Germinal center (tissue), 1 donor: ENCODE measurements at places on chromosomes 7 and 10.
A peak's percentile ranks its signal among the peaks of the same experiment; 100 is the strongest.

GRCh38 chr7:32335107-32335506 lies 155.1 kb downstream of the LSM5 start:
- no peak for DNase-seq

DNA sequence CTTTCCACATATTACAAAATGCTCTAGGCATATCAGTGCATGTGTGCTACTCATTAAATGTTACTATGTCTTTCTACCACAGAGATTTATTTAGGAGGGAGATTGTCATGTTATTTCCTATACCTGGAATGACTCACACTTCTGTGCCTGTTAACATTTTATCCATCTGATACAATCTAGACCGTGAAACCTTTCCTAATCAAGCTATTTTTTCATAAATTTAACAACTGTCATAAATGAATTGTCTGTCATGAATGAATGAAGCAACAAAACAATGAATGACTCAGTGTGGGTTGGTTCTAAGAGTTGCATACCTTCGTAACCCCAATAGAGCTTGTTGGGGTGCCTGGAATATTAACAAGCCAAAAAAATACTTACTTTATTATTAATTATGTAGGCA lies 554.3 kb downstream of the GRM8 start:
- DNase-seq: no peak

- DNase-seq: no peak
Observed at GRCh38 chr7:106254525-106255116, 30.2 kb downstream of the NAMPT start.

DNA sequence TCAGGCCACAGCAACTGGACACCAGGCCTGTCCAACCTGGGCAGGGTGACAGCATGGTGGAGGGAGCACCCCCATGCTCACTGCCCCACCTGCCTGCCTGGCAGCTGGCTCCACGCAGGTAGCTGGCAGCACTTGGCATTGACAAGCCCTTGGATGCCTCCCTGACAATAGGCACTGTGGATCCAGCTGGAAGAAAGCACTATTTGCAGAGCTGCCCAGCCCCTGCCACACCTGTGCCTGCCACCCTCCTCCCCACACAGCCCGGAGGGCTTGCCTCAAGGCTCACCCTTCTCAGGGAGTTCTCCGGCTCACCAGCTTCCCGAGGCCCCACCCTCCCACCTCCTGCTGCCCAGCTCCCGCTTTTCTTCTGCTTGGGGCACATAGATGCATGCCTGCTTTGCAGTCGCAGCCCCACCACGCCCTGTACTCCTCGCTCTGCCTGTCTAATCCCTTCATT lies 160.1 kb downstream of the NEURL1 start:
- DNase-seq: no peak

- no peak for DNase-seq
Observed at GRCh38 chr10:78634389-78634815, 434.4 kb upstream of the ZMIZ1 start.

DNA sequence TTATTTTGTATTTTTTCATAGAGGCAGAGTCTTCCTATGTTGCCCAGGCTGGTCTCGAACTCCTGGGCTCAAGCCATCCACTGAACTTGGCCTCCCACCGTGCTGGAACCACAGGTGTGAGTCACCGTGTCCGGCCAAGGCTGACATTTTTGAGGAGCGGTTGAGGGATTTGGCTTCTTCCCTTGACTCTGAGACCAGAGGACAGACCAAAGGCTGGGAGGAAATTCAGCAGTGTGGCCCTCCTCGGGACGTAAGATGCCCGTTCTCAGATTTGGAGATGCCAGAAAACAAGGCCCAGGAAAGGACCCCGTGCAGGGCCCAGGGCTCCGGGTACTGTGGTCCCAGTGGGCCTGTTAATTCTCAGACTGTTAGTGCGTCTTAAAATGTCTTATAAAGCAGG lies 146.2 kb downstream of the WDR37 start:
- DNase-seq: no peak

DNA sequence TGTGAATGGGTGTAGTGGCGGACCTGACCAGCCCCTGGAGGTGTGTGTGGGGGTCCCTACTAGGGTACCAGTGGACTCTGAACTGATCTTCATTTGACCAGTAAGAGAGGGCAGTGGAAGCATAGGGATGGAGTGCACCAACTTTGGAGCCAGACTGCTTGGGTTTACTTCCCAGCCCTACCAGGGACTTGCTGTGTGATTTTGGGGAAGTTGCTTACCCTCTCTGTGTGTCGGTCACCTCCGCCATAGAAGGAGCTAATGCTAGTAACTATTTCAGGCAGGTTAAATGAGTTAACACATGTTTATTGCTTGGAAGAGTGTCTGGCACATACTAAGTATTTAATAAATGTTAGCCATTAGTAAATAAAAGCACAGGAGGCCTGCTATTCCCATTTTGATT lies 6.6 kb downstream of the ADCYAP1R1 start:
- no peak for DNase-seq

DNA sequence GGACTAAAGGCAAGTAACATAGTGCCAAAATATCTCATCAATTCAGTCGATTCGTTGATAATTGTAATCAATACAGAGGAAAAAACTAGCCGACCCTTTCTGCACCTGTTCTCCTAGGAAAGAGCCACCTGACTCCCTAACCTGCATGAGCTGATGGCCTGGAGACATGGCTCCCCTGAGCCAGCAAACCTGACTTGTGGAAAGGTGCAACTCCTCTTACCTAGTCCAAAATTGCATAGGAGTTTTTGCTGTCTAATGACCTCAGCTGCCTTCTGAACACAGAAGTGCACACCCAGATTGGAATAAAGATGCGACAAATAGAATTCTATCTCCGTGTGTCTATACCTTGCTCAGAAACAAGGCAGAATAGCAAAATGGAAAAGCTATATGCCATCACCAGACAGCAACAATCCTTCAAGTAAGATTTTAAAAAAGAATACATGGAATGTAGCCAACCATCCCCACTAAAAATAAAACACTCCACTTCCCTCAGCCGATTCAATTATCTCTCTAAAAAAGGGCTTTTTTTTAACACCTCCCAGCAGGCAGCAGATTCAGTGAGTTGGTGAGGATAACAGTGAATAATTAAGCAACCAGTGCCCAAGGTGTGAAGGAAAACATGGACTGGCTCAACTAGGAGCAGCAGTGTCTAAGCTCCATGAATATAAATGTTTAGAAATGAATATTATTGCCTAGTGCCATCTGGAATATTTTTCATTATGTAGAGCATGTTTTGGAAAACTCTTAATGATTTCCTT lies 26.6 kb upstream of the LMTK2 start:
- DNase-seq: no peak

GRCh38 chr10:104297697-104298660 lies 29.0 kb downstream of the GSTO2 start:
- DNase-seq: peak; percentile 37

DNA sequence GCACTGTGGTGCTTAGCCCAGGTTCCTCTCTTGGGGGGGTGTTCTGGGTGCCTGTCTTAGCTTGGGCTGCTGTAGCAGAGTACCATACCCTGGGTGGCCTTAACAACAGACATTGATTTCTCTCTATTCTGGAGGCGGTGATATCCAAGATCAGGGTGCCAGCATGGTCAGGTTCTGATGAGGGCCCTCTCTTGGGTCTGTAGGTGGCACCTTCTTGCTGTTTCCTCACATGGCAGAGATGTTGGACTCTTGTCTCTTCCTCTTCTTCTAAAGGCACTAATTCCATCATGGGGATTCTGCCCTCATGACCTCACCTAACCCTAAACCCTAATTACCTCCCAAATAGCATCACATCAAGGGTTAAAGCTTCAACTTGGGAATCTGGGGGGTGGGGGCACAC lies 19.9 kb upstream of the CRHR2 start:
- DNase-seq: no peak

- no peak for DNase-seq
Observed at GRCh38 chr7:140564643-140565042, 76.0 kb downstream of the DENND2A start.

DNA sequence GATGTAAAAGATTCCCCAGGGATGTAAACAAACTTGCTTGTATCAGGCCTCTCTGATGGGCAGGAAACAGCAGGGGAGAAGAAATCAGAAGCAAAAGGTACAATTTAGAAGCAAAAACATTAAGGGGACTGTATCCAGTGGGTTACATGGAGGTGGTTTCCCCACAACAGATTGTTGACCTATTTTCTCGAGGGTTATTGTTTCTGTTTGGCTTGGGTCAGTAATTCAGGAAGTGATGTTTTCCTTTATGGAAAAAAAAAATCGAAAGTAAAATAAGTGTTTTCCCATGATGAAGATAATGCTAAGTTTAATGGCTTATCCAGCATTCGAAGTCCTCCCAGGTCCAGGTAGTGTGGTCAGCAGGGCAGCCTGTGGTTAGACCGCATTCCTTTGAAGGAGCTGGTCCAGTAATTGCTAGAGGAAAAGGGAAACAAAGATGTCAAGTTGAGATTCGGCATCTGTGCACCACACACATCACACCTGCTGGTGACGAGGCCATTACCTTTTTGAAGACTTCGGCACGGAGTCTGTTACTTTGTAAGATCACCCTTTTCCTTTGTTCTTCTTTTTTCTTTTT lies 37.3 kb upstream of the ADAM12 start:
- no peak for DNase-seq

GRCh38 chr10:95789902-95790301 lies 33.9 kb downstream of the ENTPD1 start:
- no peak for DNase-seq

GRCh38 chr10:91034494-91035159 lies 113.7 kb upstream of the ANKRD1 start:
- DNase-seq: no peak

DNA sequence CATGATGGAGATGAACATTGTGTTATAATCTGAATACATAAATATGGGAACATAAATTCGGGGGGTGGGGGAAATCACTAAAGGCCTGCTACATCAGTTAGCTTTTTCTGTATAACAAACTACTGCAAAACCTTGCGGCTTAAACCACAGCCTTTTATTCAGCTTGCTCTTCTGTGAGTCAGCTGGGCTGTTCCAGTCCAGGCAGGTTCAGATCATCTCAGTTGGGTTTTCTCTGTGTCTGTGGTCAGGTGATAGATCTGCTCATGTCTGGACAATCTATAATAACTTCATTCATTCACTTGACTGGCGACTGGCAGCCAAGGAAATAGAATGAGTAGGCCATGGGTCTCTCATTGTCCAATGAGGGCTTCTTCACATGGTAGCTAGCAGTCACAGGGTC lies 23.5 kb downstream of the HTR7 start:
- DNase-seq: no peak

GRCh38 chr7:33952824-33953223 lies 47.5 kb downstream of the BMPER start:
- no peak for DNase-seq

GRCh38 chr10:28036587-28036986 lies 37.7 kb upstream of the ODAD2 start:
- no peak for DNase-seq

GRCh38 chr10:24352399-24352798 lies 143.5 kb downstream of the KIAA1217 start:
- DNase-seq: no peak

DNA sequence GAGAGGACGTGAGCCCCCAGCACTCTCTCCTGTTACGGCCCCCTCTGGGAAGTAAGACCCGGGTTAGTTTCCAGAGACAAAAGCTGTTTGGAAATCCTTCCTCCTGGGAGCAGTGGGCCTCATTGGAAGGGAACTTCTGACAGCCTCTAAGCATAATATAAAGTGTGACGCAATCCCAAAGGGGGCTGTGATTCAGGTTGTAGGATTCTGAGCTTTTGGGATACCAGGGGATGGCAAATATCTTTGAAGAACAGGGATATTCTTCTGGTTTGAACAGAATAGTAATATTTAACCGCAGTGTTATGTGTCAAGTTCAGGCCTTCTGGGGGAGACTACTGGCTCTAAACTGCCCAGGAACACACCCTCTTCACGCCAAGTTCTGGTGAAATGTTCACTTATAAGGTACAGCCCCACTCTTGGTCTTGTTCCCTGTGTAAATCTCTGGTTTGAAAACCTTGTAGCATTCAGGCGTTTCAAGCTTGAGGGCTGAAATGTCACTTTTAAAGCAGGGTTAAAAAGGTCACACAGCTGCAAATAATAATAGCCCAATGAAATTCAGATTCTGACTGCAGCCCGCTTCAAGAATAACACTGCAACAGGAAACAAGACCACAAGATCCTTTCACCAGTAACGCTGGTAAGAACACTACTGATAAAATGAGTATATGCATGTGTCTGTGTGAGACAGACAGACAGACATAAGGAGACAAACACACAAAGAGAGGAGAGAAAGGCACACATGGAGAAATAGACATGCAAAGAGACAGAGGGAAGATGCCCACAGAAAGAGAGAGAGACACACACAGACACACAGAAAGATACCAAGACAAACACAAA lies 69.0 kb downstream of the CREB5 start:
- no peak for DNase-seq

DNA sequence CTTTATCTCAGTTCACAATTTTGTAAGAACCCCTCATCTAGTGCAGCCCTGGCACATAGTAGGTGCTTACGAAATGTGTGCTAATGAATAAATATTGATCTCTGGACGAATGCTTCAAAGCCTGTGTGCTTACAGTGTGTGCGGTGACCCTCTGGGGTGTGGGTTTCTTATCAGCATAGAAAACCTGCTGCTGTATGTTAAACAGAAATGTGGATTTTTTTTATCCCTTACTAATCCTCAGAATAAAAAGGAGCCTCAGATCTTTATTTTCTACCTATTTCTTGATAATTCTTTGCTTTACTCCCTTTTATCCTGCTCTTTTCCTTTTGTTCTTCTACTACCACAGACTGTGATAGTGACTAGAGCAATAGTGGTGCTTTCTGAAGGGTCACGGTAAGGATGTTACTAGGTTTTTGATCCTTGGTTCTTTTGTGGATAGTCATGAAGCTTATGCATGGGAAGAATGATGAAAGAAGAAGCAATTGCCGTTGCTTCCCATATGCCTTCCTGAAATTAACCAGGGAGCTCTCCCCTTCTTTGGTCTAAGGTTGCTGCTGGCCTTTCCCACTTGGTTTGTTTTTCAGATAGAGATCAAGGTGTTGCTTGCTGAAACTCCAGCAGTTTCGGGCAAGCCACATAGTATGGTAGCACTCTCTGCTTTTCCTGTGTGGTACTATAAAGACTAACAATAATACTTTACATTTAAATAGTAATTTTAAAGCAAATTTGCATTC lies 44.7 kb downstream of the SPAG6 start:
- no peak for DNase-seq

DNA sequence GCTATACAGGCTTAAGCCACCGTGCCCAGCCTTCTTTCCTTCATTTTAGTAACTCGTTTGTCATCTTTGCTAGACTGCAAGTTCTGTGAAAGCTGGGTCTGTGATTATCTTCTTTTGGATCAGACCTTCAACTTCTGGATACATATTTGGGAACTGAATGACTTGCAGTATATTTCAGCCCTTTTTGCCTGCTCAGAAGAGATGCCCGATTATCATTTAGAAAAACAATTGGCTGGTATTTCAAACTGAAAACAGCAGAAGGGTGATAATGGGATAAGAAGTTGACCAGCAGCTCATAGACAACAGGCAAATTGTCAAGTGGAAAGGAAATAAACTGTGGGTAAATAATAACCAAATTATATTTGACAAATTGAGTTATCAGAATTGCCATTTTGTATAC lies 14.6 kb downstream of the RSBN1L start:
- DNase-seq: no peak

DNA sequence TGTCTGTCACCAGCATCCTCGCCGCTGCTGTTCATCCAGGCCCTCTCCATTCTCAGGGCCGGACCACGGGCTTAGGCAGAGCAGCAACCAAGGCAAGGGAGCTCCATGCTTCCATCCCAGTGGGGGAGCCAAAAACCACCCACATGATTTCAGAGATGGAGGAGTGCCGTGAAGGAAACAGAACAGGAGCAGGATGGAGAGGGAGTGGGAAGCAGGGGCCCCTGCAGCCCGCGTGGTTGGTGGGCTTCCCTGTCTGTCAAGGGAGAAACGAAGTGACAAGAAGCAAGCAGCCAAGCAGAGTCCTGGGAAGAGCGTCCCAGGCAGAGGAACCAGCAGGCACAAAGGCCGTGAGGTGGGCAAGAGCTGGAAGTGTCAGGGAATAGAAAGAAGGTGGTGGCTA lies 95.7 kb downstream of the SLIT1 start:
- no peak for DNase-seq
